COR-L47 (cell line): ENCODE measurements at places on chromosomes 2 and 18.

- DNase-seq, result peak; percentile 97
Measured at GRCh38 chr2:176056406-176056805, 27.4 kb downstream of the EVX2 start.

DNA sequence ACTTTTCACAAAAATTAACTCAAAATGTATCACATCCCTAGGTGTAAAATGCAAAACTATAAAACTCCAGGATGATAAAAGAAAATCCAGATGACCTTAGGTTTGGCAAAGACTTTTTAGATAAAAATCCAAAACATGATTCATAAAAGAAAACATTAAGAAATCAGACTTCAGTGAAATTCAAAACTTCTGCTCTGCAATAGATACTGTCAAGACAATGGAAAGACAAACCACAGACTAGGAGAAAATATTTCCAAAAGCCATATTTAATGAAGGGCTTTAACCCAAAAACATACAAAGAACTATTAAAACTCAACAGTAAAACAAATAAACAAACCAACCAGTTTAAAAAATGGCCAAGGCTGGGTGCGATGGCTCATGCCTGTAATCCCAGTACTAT lies 173.6 kb upstream of the SPOPL start:
- no peak for DNase-seq

- no peak for DNase-seq
Measured at GRCh38 chr2:110852541-110853263, 120.3 kb downstream of the ACOXL start.

DNA sequence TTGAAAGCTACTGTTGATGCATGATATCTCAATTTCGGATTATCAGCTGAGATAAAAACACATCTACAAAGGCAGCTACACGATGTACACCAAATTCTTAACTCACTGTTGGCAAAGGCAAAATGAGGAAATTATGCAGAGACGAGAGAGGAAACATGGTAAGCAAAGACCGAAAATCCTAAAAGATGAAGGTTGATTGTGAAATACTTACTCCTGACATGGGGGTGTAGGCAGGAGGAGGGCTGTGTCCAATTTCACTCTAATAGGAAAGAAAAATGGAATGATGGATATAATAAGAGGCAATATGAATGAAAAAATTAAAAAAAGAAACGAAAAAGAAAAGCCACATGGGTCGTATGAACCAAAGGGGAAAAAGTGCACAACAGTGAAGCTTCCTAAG lies 831.3 kb downstream of the CPS1 start:
- no peak for DNase-seq

- DNase-seq, result no peak
Measured at GRCh38 chr2:71944806-71945602, 202.7 kb downstream of the CYP26B1 start.

DNA sequence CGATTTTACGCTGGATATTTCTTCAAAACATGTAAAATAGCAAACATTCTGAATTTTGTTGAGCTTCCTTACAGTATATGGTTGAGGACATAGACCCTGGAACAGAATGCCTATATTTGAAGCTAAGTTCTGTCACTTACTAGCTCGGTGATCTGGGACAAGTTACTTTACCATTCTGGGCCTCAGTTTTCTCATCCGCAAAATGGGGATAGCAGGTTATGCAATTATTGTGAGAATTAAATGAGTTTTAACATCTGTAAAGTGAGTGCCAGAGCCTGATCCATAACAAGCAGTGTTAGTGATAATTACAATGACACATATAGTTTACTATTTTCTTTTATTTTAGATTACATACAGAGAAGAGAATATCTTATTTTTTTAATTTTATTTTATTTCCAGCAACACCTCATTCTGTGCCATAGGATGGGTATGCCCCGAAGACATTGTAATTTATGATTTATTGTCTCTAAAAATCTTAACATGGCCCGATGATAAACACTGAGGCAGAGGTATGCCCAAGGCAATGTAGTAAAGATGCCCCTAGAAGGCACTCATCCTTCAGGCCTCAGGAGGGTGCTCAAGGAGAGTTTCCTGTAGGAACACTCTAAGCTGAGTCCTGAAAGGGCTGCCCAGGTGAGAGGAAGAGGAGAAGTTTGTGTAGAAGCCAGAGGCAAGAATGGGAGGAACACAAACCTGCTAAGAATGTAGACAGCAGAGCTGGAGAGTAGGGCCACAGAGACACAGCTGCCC lies 250.9 kb downstream of the BCL11A start:
- DNase-seq, result no peak

- no peak for DNase-seq
Measured at GRCh38 chr18:55403421-55403949, 184.5 kb downstream of the TCF4 start.

GRCh38 chr2:121233486-121234110 lies 51.4 kb downstream of the TFCP2L1 start:
- DNase-seq, result no peak

DNA sequence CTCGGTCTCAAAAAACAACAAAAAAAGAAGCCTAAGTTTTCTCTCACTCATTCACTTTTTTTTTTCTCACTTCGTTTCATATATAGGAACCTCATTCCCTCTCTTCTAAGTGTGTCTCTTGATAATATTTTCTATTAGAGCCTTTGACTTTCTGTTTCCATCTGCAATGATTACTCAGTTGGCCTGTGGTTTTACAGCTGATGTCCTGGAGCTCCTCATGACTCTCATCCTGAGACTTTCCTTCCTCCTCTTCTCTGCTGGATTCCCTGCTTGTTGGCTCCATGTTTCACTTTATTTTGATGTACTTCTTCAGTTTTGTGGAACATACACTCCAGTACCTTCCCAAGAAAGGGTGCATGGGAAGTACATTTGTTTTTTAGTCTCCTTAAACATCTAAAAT lies 154.2 kb upstream of the GATA6 start:
- no peak for DNase-seq

GRCh38 chr2:133532919-133533318 lies 35.3 kb downstream of the NCKAP5 start:
- DNase-seq, result no peak

DNA sequence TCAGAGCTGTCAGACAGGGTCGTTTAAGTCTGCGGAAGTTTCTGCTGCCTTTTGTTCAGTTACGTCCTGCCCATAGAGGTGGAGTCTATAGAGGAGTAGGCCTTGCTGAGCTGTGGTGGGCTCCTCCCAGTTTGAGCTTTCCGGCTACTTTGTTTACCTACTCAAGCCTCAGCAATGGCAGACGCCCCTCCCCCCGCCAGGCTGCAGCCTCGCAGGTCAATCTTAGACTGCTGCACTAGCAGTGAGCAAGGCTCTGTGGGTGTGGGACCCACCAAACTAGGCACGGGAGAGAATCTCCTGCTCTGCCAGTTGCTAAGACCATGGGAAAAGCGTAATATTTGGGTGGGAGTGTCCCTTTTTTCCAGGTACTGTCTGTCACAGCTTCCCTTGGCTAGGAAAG lies 86.5 kb downstream of the EFEMP1 start:
- no peak for DNase-seq

- no peak for DNase-seq
Measured at GRCh38 chr18:68498185-68498584, 216.7 kb downstream of the TMX3 start.

GRCh38 chr18:76824754-76825153 lies 2.4 kb downstream of the ZNF236 start:
- DNase-seq, result no peak

DNA sequence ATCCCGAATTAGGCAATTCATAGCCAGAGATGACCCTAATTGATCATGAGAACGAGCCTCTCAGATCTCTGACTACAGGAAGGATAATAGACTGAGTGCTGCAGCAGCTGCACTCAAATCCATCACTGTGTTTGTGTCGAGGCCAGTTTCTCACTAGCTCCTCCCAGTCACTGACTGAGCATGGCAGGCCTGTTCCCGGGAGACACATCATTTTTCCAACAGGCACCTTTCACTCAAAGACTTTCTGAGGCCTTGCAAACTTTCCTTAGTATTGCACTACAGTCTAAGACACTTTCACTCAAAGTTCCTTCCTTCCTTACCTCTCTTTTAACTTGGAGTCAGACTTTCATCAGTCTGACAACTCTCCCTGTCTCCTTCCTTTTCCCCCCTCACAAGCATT lies 13.7 kb downstream of the SOS1 start:
- DNase-seq, result no peak

GRCh38 chr2:84302513-84303412 lies 156.3 kb downstream of the SUCLG1 start:
- DNase-seq, result peak; percentile 3

GRCh38 chr2:216664593-216665034 lies 30.7 kb downstream of the IGFBP5 start:
- no peak for DNase-seq

GRCh38 chr2:193583638-193584400 lies 1389.1 kb upstream of the TMEFF2 start:
- DNase-seq, result peak; percentile 20

DNA sequence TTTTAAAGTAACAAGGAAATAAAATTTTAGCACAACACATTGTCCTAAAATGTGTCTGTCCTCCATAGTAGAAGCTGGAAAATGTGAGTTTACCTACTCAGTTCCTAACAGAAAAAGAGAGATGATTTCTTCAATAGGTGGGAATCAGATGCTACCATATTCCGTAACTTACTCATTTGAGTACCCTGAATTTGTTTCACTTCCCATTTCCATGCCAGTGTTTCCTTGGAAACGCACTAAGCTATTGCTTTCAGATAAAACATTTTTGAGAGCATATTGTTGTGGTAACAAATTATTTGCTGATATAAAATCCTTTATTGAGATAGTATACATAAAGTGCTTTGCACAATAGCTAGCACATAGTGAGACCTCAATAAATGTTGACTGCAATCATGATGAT lies 137.5 kb upstream of the BARD1 start:
- no peak for DNase-seq

- DNase-seq, result no peak
Measured at GRCh38 chr2:18369760-18370159, 190.7 kb downstream of the RDH14 start.

DNA sequence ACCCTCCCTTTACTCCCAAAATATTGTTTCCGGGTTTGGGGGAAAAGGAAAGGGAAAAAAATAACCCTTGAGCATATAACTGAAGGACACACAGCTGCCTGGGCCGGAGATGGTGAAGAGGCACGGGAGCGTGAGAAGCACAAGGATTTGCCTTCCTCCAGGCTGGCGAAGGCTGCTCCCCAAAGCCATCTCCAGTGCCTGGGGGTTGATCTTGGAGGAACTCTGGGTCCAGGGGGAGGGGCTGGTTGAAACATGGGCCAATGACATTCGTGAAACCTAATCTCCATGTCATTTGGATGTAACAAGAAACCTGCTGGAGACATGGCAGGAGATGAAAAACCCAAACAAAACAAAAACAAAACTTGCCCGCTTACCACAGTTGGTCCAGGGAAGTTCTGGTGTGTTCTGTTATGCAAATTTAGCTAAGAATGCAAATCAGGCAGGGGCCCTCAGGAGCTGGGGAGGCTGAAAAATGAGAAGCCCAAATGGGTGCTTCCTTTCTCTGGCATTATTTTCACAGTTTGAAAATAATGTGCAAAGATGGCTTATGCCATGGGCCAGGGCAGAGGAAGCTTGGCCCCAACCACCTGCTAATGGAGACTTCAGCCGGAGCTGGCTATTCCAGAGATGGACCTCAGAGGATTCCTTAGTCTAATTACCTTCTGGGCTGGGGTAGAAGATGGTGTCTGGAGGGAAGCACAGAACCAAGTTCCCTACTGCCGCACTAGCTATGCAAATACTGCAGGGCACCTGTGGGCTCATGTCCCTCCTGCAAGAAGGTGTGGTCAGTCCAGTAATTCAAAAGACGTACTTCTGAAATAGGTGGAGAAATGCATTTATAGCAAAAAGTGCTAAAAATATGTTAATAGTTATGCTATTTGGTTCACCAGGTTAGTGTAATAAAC lies 180.9 kb downstream of the BCL2 start:
- no peak for DNase-seq

GRCh38 chr2:170369894-170370293 lies 191.9 kb downstream of the MYO3B start:
- peak; percentile 23 for DNase-seq

DNA sequence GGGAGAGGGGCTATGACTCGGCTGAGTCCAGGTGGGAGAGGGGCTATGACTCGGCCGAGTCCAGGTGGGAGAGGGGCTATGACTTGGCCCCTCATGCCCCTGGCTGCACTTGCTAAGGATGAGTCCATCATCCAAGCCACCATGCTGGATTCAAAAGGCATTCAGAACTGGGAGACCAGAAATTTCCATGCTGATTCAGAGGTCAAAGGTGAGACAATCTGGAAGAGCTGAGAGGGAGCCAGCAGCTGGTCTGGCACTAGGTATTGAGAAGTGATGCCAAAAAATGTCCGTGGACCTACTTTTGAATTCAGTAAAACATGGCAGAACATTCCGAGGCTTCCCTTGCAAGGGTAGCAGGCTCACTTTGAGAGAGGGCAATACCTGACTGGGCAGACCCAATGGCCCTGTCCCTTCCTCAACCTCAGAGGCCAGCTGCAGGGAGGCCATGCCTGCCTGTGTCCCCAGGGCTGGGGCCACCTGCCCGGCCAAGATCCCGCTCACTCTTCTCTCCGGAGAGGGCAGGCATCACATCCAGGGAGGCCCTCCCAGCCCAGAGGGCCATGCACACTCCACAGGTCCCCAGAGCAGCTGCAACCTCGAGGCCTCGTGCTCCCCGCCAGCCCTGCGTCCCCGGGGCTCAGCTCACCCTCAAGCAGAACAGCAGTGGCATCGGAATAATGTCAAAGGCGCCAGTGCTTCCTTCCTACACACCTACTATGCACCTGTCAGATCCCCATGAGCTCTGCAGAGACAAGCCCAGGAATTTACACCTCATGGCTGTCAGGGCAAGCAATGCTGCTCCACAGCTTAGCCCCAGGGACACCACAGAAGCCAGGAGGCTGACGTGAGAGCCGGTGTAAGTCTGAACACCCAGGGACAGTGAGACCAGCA lies 80.2 kb upstream of the GPC1 start:
- no peak for DNase-seq

DNA sequence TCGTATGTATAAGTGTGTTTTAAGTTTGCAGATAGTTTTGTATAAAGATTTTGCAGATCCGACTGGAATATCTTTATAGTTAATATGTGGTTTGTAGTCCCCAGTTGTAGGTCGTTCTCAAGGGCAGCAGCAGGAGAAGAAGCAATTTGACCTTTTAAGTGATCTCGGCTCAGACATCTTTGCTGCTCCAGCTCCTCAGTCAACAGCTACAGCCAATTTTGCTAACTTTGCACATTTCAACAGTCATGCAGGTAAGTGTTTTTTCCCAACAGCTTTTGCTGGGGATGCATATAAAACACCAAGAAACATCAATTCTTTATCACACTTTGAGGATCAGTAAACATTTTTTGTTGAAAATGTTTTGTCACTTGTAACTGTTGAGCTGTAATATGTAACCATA lies 52.7 kb downstream of the AGFG1 start:
- DNase-seq, result no peak
